ENCODE measurements at places on chromosomes 1 and 21.

DNA sequence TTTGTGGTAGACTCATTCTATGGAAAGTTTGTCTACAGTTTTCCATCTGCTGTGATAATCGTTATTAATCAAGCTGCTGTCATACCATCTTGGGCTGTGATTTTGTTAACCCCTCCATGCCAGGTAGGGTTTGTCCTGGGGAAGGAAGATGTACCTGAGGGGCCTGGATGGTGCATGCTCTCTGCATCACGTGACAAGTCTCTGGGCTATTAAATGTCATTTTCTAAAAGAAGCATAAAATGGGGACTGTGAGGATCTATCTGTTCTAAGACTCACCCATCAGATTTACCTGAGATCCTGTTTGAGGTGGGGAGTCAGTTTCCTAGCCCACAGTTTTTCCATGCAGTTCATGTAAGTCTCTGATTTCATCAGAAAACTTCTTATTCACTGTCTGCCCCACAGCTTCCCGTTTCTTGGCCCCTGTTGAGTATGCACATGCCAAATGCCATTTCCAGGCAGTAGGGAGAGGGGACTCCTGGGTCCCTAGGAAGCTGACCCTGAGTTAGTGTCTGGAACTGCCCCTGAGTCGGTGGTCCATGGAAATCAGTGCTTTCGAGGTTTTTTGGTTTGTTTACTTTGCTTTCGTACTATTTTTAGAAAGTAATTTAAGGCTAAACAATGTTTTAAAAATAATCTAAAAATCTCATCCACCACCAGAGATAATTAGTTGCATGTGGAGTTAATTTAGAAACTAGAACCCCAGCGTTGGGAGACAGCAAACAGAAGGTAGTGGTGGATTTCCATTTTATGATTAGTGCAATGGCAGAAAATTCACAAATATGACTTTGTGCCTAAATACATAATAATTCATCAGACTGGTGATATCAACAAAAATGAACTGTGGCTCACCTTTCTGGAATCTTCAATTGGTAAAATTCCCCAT is 46.7 kb downstream of the ZBTB18 start:
- no peak for DNase-seq

DNA sequence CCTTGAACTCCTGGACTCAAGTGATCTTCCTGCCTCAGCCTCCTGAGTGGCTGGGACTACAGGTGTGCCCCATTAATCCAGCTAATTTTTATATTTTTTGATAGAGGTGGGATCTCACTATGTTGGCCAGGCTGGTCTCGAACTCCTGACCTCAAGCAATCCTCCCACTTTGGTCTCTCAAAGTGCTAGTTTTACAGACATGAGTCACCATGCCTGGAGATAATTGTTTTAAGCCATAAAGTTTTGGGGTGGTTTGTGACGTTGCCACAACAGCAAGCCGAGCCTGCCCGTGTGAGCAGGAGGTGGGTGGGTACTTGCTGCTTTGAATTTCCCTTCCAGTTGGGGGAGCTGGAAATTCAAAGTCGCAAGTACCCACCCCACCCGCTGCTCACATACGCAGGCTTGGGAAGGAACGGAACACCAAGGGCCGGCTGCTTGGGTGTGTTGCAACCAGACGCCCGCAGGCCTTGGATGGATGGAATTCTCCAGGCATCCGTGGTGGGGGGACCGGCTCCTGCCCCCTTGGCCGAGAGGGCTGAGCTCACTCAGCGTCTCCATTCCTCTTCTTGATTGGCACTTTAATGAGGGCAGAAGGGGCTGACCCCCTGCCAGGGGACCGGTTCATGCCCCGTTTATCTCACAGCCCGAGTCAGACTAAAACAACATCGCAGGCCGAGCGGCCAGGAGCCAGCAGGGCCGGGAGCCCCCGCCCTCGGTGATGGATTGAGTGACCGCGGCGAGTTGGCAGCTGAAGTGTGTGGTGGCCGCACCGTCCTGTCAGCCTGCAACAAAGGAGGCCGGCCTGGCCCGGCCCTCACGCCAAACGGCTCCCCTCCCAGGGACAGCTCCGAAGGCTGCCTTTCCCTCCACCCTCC is 78.1 kb downstream of the DHRS3 start:
- no peak for DNase-seq

- no peak for DNase-seq
These were observed 386.3 kb upstream of the BEND5 start for GRCh38 chr1:49163031-49163430.

DNA sequence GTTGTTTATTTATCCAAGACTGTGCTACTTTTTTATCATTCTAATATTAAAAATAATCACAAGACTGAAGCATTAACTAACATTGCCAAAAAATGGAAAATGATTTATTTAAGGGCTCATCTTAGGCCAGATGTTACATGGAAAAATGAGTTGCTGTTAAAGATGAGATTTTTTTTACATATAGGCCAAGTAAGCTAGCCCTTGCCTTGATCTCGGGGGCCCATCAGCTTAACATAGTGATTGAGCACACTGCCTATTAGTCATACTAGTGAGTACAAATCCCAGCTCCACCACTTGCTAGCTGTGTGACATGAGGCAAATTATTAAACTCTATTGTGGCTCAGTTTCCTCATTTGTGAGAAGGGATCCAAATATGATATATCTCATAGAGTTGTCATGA is 275.9 kb upstream of the SNX7 start:
- DNase-seq = no peak

GRCh38 chr1:118815909-118816308 is 172.2 kb downstream of the TBX15 start:
- no peak for DNase-seq

GRCh38 chr1:30484668-30485067 is 238.7 kb downstream of the MATN1 start:
- no peak for DNase-seq

DNA sequence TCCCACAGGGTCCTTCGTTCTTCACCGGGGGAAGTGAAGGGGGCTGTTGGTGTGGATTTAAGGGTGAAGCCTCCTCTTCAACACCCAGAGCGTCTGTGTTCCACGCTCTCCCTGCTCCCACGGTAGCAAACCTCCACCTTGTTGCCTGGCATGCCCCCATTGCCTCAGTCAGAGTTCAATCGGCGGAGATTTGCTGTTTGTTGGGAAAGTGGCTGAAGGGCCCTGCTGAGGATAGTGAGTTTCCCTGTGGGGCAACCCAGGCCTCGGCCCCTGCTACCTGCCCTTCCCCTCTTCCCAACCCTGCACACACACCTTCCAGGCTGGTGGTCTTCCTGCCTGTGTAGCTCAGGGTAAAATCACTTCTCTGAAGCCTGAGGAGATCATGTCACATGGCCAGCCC is 60.5 kb downstream of the TOR1AIP2 start:
- no peak for DNase-seq

GRCh38 chr1:41118645-41119044 is 97.1 kb upstream of the SLFNL1 start:
- no peak for DNase-seq

- no peak for DNase-seq
These were observed 123.4 kb downstream of the RIPK4 start for GRCh38 chr21:41643246-41643966.

GRCh38 chr1:201142011-201142848 is 12.0 kb downstream of the TMEM9 start:
- no peak for DNase-seq

DNA sequence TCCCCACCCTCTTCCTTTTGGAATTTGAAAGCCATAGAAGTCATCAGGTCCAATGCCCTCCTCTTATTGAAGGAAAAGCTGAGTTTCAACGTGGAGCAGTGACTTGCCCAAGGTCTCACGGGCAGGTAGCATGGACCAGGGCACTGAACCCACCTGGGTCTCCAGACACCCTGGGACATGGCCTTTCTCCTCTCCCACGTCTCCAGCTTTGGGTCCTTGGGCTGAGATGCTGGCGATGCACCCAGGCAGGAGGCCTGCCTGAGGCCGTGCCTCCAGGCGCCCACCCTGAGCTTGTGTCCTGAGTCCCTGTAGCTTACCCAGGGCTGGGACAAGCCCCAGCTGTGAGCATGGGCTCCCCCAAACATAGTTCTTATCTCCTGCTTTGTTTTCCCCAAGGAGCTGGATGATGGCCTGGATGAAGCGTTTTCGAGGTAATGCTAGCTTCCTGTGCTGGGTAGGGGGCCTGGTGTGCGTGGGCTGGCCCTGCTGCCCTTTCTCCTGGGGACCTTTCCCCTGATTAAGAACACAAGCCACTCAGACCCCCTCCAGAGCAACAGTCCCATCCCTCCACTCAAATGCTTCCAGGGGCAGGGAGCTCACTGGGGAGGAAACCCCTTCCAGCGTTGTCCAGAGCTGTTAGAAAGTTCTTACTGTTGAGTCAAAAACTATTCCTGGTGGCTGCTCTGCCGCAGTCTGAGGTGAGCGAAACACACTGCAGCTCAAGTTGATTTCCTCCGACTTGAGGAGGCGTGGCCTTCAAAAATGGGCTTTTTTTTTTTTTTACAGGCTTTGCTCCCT is 21.6 kb downstream of the LDLRAP1 start:
- DNase-seq = no peak

GRCh38 chr1:109877317-109877771 is 33.3 kb upstream of the CSF1 start:
- DNase-seq = no peak

DNA sequence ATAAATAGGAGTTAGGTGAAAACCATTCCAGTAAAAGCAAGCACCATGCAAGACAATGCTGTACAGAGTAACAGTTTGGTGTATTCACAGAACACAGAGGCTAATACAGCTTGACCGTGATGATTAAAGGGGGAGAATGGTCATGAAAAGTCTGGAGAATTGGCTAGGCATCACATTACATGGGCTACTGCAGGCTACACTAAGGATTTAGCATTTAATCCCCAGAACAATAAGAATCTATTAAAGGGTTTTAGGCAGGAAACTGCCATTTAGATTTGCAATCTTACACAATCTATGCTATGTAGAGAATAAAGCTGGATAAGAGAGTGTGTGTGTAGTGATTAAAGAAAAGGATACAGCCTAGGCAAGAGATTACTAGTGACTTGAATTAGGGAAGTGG is 30.6 kb downstream of the HFM1 start:
- no peak for DNase-seq

GRCh38 chr1:6157132-6157527 is 23.0 kb downstream of the CHD5 start:
- no peak for DNase-seq

- DNase-seq = peak; percentile 10
These were observed 1109.3 kb upstream of the B3GALT2 start for GRCh38 chr1:194295685-194296084.

DNA sequence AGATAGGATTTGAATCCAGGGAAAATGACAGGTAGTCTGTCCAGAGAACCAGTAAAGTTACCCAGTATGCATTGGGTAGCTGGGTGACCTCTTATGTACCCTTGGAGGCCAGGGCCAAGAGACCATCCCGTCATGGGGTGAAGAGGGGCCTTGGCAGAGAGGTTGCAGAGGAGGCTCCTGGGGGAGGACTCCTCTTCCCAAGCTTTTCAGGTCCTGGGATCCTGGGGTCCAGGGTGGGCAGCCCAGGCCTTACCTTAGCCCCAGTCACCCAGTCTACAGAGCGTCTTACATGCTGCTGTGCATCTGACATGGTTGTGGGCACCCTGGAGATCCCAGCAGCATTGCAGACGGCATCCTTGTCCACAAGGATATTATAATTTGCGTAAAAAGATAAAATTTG is 14.0 kb downstream of the PMF1 start:
- DNase-seq = no peak

DNA sequence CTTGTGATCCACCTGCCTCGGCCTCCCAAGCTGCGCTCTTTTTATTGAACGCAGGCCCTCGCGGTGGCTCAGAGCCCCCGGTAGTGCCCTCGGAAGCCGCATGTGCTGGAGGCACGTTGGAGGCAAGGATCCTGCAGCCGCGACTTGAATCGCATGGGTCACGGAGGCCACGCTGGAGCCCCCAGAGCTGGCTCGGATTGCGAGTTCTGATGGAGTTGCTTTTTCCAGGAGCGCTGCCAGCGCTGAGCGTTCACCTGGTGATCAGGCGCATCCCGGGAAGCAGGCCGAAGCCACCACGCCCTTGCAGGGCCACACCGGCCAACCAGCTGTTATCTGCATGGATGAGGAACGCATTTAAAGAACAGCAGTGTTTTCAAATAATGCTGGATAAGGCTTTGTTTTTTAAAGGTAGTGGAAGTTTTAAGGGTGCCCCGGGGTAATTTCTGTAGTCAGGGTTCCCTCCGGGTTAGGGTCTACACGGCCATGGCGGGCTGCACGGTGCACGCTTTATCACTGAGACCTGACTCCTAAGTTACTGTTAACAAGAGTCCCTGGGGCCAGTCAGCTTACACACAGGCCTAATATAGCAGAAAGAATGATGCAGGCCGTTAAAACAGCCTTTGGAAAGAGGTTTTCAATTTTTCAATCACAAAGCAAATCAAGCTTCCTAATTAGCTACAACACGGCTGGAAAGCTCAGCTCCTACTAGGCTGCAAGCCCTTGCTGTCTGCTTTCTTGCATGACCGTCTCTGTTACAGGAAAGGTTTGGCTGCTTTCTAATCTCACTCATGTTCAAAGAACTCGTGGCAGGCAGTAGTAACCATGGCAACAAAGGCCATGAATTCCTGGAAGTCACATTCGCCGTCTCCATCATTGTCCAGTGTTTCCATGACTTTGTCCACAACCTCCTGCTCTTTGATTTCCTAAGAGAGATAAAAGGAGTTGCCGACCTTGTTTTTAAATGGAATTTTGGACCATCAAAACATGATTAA is 6.0 kb downstream of the S100B start:
- no peak for DNase-seq

DNA sequence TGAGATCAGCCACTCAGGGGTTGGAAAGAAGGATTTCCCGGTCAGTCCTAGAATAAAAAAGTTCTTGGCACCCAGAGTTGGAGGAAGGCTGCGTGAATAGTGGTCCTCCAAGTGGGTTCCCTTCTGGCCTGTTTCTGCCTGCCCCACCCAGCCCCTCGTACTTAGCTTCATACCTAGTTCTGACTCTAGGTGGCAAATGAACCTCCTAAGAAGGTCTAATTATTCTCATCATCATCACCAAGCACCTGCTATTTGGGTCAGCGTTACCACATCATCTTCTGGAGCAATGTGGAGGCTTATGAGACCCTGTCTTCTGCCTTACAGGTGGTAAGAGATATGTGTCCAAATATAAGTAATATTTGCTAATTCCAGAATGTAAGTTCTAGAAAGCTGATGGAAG is 35.9 kb upstream of the NFASC start:
- DNase-seq = no peak

GRCh38 chr1:39110325-39110851 is 84.2 kb downstream of the NDUFS5 start:
- DNase-seq = no peak

- no peak for DNase-seq
These were observed 32.5 kb upstream of the SARS1 start for GRCh38 chr1:109181085-109181806.

GRCh38 chr1:226082959-226083301 is 20.4 kb downstream of the H3-3A start:
- DNase-seq = peak; percentile 27

- no peak for DNase-seq
These were observed 4.1 kb upstream of the TPRG1L start for GRCh38 chr1:3620708-3621107.

DNA sequence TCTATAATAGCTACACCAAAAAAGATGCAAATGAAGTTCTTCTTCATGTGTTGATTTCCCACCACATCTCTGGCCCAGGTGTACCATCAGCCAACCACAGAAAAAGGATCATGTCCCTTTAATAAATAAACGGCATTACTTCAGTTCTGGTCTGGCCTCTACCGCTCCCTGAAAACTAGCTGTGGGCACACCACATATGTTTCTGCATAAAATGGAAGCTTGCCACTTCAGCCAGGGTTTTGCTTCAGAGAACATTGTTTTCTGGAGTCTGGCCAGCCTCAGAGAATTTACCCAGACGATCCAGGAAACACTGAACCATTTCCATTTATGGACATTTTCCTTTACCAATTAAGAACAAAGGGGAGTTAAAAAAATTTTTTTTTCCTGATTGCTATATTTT is 5.8 kb upstream of the LAMC2 start:
- no peak for DNase-seq

Measured in SHP77 (cell line).